ENCODE measurements at places on chromosomes 3 and 15.

- no peak overlapping the region for H3K27ac ChIP-seq
- DNase-seq: no peak
- no peaks in the 10 kb centered on the region for H3K36me3 ChIP-seq
- no peaks in the 10 kb centered on the region for H3K4me1 ChIP-seq
- no peak overlapping the region for H3K4me3 ChIP-seq
- no peaks in the 10 kb centered on the region for H3K27me3 ChIP-seq
Observed at GRCh38 chr3:24433838-24434591, 60.6 kb downstream of the THRB start.

DNA sequence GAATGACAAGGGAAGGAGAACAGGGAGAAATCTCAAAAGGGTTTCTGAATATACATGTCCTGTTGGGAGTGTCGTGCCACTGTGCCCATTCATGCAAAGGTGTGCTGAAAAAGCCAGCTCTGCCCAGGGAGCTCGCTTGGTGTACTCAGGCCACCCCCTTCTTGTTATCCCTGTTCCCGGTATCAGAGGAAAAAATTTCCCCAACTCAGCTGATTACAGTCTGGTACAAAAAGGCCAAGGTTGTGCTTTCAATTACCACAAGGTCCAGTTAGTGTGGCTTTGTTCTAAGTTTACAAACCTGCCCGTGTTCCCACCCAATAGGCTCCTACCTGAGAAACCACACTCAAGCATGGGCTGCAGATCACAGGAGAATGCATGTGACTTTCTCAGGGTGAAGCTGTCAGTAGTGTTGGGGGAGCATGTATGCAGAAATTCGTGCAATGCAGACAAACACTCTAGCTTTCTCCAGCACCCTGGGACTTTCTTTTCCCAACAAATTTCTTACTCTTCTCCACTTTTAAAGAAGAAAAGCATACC is 648.5 kb downstream of the NR2F2 start:
- no peaks in the 10 kb centered on the region for H3K36me3 ChIP-seq
- no peak for DNase-seq
- H3K4me1 ChIP-seq: no peaks in the 10 kb centered on the region
- H3K27me3 ChIP-seq: no peaks in the 10 kb centered on the region
- H3K4me3 ChIP-seq: no peak overlapping the region
- H3K27ac ChIP-seq: no peak overlapping the region

GRCh38 chr3:15462451-15462850 is 35.1 kb downstream of the EAF1 start:
- H3K27me3 ChIP-seq: no peaks in the 10 kb centered on the region
- H3K4me1 ChIP-seq: peaks cover 11% of the 10 kb centered on the region
- no peaks in the 10 kb centered on the region for H3K36me3 ChIP-seq
- DNase-seq: no peak
- H3K27ac ChIP-seq: no peak overlapping the region

GRCh38 chr15:38440353-38441129 is 13.4 kb upstream of the FAM98B start:
- no peaks in the 10 kb centered on the region for H3K36me3 ChIP-seq
- DNase-seq: no peak
- no peak overlapping the region for H3K4me3 ChIP-seq
- peaks cover 2% of the 10 kb centered on the region for H3K4me1 ChIP-seq
- H3K27me3 ChIP-seq: no peaks in the 10 kb centered on the region

DNA sequence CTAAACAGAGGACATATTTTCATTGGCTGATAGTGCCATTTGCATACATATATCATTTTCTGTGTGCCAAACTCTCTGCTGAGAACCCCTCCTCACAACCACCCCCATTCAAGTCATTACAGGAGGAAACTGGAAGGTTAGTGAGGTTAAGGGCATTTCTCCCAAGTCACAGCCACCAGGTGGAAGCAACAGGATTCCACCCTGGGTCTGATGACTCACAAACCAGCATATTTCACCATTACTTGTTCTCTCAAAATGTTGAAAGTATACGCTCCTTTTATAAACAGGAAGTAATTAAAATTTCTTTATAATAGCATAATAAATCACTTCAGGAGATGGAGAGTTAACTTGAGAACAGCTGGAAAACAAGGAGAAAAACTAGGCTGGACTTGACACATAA is 398.6 kb upstream of the WNT5A start:
- no peak for DNase-seq
- H3K4me1 ChIP-seq: no peaks in the 10 kb centered on the region
- no peak overlapping the region for H3K4me3 ChIP-seq
- H3K27me3 ChIP-seq: no peaks in the 10 kb centered on the region

DNA sequence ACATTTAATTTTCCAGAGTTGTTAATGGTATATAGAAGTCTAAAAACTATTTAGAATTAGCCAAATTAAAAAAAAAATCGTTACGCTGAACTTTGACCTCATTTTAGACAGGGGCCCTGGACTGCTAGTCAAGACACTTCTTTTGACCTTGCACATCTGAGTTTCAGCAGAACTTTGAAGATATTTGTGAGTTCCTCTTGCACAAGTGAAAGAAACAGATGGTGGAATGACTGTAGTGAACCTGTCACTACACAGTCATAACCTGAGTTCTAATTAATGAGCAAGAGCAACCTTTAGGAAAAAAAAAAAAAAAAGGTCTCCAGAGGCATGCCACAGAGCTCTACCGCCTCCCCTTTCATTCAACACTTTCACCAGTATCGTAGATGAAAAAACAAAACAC is 5.3 kb downstream of the MYO5C start:
- no peak overlapping the region for H3K27ac ChIP-seq
- no peak overlapping the region for H3K4me3 ChIP-seq
- H3K4me1 ChIP-seq: peaks cover 3% of the 10 kb centered on the region
- DNase-seq: no peak

GRCh38 chr3:129758785-129759320 is 134.7 kb downstream of the TMCC1 start:
- H3K4me3 ChIP-seq: no peak overlapping the region
- H3K36me3 ChIP-seq: no peaks in the 10 kb centered on the region
- no peak for DNase-seq
- H3K27me3 ChIP-seq: no peaks in the 10 kb centered on the region
- H3K27ac ChIP-seq: no peak overlapping the region

DNA sequence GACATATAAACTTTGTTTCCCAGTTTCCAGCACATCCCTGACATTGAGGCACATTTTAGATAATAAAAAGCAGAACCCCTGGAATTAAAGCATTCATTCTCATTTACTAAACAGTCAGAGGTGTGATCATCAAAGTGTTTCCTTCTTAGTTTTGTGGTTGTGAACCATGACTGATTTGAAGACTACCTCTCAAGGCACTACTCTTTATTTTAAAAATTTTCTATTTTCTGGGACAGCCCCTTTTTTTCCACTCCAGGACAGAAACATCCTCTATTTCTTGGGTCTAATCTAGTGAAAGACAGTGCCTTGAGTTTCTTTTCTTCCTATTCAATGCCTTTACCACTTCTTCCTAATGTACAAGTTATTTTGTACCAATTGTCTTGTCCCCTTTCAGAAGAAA is 5.2 kb downstream of the SST start:
- no peak overlapping the region for H3K27ac ChIP-seq
- H3K36me3 ChIP-seq: no peaks in the 10 kb centered on the region
- H3K4me3 ChIP-seq: no peak overlapping the region
- no peaks in the 10 kb centered on the region for H3K4me1 ChIP-seq

DNA sequence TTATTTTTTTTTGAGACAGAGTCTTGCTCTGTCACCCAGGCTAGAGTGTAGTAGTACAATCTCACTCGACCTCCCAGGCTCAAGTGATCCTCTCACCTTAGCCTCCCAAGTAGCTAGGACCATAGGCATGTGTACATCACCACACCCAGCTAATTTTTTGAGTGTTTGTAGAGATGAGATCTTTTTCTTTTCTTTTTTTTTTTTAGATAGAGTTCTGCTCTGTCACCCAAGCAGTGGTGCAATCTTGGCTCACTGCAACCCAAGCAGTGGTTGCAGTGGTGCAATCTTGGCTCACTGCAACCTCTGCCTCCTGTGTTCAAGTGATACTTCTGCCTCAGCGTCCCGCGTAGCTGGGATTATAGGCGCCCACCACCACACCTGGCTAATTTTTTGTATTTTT is 5.2 kb downstream of the CEP97 start:
- no peak overlapping the region for H3K4me3 ChIP-seq
- no peak overlapping the region for H3K27ac ChIP-seq
- no peaks in the 10 kb centered on the region for H3K27me3 ChIP-seq
- no peak for DNase-seq
- no peaks in the 10 kb centered on the region for H3K4me1 ChIP-seq
- peaks cover 31% of the 10 kb centered on the region for H3K36me3 ChIP-seq

- peaks cover 52% of the 10 kb centered on the region for H3K36me3 ChIP-seq
- no peaks in the 10 kb centered on the region for H3K27me3 ChIP-seq
Observed at GRCh38 chr15:77482570-77482969, 61.9 kb downstream of the HMG20A start.

- H3K27ac ChIP-seq: no peak overlapping the region
- no peaks in the 10 kb centered on the region for H3K36me3 ChIP-seq
- H3K4me1 ChIP-seq: no peaks in the 10 kb centered on the region
- no peak overlapping the region for H3K4me3 ChIP-seq
Observed at GRCh38 chr3:39166932-39167532, 13.6 kb upstream of the CSRNP1 start.

DNA sequence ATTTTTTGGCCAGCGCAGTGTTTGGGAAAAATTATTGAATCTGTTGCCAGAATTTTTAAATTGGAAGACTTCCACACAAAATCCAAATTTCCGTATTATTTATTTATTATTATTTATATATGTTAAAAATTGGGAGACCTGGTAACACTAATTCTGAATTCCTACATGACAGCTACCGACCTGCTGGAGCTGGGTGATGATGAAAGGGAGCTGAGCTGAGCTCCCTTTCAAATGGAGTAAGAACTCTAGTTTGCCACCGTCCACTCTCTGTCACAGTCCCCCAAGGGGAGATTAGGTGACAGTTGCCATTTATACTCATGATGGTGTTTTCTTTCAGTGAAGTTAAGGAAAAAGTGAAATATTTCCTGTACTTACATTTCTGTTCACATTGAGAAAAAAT is 1.4 kb downstream of the CRTC3 start:
- peak overlapping the region; percentile 80 for H3K4me3 ChIP-seq
- H3K4me1 ChIP-seq: peaks cover 4% of the 10 kb centered on the region
- no peaks in the 10 kb centered on the region for H3K27me3 ChIP-seq
- no peak for DNase-seq

DNA sequence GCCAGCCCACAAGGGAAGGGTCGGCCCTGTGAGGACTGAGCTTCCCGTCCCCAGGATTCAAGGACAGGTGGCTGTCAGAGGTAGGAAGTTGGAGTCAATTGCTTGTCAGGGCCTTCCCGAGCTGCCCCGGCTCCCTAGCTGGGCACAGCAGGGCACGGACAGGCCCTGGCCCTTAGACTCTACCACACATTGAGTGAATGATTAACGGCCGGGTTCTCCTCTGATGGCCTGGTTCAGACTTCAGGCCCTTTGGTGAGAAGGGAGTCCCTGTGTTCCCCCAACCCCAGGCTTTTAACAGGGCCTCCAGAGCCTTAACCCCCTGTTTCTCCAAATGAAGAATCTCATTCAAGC is 16.4 kb upstream of the FGD5 start:
- no peak overlapping the region for H3K27ac ChIP-seq
- no peaks in the 10 kb centered on the region for H3K27me3 ChIP-seq
- H3K4me3 ChIP-seq: no peak overlapping the region
- H3K4me1 ChIP-seq: no peaks in the 10 kb centered on the region

- H3K4me3 ChIP-seq: no peak overlapping the region
- H3K4me1 ChIP-seq: no peaks in the 10 kb centered on the region
- no peak overlapping the region for H3K27ac ChIP-seq
- no peak for DNase-seq
- H3K36me3 ChIP-seq: peaks cover 7% of the 10 kb centered on the region
Observed at GRCh38 chr3:48950051-48950450, 31.4 kb downstream of the ARIH2 start.

DNA sequence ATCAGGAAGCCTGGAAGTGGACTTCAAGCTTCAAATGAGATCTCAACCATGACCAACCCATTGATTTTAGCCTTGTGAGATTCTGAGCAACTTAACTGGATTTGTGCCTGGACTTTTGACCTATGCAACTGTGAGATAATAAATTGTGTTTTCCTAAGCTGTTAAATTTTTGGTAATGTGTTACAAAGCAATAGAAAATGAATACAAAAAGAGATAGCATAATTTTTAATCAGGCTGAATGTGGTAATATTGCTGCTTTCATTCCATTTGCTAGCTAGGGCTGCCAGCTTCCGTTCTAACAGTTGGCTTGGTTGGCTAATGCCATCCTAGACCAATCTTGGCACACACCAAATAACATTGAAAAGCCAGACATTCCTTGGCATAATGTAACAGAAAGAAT is 12.2 kb downstream of the PROS1 start:
- no peaks in the 10 kb centered on the region for H3K27me3 ChIP-seq
- H3K4me3 ChIP-seq: no peak overlapping the region
- no peak overlapping the region for H3K27ac ChIP-seq
- no peaks in the 10 kb centered on the region for H3K36me3 ChIP-seq

- H3K27me3 ChIP-seq: no peaks in the 10 kb centered on the region
- DNase-seq: no peak
- H3K36me3 ChIP-seq: no peaks in the 10 kb centered on the region
- H3K27ac ChIP-seq: no peak overlapping the region
- H3K4me1 ChIP-seq: no peaks in the 10 kb centered on the region
- no peak overlapping the region for H3K4me3 ChIP-seq
Observed at GRCh38 chr15:50330921-50331320, 24.1 kb downstream of the GABPB1 start.

- H3K4me1 ChIP-seq: no peaks in the 10 kb centered on the region
- peaks cover 44% of the 10 kb centered on the region for H3K36me3 ChIP-seq
- no peak overlapping the region for H3K4me3 ChIP-seq
- DNase-seq: no peak
- H3K27me3 ChIP-seq: no peaks in the 10 kb centered on the region
Observed at GRCh38 chr3:134476306-134476705, 9.5 kb downstream of the ANAPC13 start.

- H3K36me3 ChIP-seq: no peaks in the 10 kb centered on the region
- DNase-seq: peak; percentile 13
- peaks cover 3% of the 10 kb centered on the region for H3K4me1 ChIP-seq
- peak within 1 kb of the TSS; percentile 58 for H3K4me3 ChIP-seq
- H3K27me3 ChIP-seq: no peaks in the 10 kb centered on the region
Observed at GRCh38 chr15:50181969-50182218, at the start of gene SLC27A2. Gene SLC27A2 (plus strand): TSS chr15:50182196. CDS start chr15:50182428, 232 bp downstream.

GRCh38 chr3:156793400-156793799 is 32.8 kb upstream of the LEKR1 start:
- H3K4me1 ChIP-seq: no peaks in the 10 kb centered on the region
- H3K27me3 ChIP-seq: no peaks in the 10 kb centered on the region
- no peak overlapping the region for H3K4me3 ChIP-seq
- no peak overlapping the region for H3K27ac ChIP-seq

GRCh38 chr3:188720636-188721035 is 451.1 kb upstream of the TPRG1 start:
- H3K4me3 ChIP-seq: no peak overlapping the region
- no peaks in the 10 kb centered on the region for H3K4me1 ChIP-seq
- H3K27ac ChIP-seq: no peak overlapping the region
- no peaks in the 10 kb centered on the region for H3K36me3 ChIP-seq
- no peaks in the 10 kb centered on the region for H3K27me3 ChIP-seq
